ENCODE measurements at places on chromosomes 6 and 20.
A peak's percentile ranks its signal among the peaks of the same experiment; 100 is the strongest.

DNA sequence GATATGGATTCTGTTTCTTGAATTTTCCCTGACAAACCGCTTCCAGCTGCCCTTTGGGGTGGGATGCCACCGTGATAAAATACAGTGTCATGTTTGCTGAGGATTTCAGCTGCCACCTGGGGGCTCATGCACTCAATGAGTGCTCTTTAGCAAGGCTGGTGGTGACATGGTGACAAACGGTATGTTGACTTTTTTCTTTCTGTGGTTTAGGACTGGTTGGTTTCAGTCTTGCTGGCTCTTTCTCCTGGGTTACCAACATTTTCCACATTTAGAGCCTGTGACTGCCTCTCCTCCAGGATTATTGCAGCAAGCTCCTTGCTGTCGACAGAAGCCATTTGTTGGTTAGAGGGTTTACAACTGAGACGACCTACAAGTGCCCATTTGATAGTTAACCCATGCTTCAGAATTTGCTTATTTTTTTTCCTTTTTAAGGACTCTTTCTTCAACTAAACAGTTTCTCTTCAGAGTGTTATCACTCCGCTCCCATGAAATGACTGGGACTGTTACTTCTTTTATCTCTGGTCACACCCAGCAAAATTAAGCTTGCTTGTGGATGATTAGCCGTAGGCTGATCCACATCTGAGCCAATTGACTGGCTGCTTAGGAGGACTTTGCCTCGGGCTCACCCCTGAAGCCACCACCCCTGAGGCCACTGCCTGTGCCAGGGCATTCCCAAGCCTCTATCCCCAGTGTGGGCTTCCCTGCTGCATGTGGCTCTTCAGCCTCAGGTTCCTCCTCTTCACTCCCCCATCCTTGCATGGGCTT, 48.4 kb upstream of the CDYL start:
- peak; percentile 2 for DNase-seq

GRCh38 chr6:14107000-14107399, 10.6 kb upstream of the CD83 start:
- no peak for DNase-seq

DNA sequence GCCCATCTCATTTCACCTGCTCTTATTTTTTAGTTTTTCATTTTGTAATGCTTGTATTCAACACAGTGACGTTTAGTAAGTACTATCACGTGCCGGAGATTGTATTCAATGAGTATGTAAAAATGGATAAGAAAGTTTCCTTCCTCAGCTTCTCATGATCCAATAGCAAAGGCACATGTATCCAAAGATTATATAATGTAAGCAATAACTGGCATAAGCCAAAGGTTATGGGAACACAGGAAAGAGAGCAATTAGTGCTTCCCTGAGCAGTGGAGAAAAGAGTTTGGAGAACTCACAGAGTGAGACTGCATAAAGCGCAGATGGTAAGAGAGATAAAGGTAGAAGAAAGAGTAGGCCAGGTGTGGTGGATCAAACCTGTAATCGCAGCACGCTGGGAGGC, 21.8 kb upstream of the LTV1 start:
- DNase-seq: no peak

DNA sequence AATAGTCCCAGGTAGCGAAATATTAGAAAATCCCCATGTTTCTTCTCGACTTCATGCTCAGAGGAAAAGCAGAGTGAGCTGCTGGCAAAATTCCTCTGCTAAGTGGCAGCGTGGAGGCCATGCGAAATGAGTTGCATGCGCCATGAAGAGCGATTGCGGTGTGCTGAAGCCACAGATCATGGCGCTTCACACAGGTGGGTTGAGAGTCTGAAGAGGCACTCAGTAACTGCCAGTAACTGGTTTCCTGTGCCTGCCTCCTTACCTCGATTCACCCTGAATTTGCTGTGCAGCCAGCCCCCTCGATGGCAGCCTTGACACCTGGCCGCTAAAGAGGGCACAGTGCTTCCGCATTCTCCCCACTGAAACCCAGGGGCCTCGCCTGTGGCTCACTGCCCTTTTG, 301.5 kb downstream of the NRN1 start:
- no peak for DNase-seq

GRCh38 chr6:99514089-99514488, 1.1 kb downstream of the USP45 start:
- DNase-seq: no peak

- no peak for DNase-seq
These were observed 764.9 kb upstream of the MMS22L start for GRCh38 chr6:98047871-98048270.

DNA sequence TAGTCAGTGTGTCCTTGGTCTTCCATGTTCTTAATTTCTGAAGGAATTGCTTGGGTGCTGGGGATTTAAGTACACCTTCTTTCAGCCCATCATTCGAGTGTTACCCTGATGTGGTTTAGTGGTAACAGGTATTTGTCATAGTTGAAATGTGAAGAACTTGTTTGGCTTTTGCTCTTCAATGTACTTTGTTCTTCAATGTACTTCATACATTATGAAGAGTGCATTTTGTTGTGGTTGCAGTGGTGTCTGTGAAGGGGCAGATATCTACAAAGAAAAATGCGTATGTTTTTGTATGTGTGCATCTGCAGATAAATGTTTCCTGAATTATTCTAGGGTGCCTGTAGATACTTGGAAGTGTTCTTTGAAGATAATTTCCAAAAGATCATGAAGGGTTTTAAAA, 111.2 kb upstream of the SUPT3H start:
- DNase-seq: no peak
